ENCODE measurements at places on chromosomes 4 and X. TPM values are rescaled to one million over a fixed set of nuclear protein-coding genes. Genes with fewer than 3 reads are reported as not detected.

Gene RNF175
- total RNA-seq, result not detected

DNA sequence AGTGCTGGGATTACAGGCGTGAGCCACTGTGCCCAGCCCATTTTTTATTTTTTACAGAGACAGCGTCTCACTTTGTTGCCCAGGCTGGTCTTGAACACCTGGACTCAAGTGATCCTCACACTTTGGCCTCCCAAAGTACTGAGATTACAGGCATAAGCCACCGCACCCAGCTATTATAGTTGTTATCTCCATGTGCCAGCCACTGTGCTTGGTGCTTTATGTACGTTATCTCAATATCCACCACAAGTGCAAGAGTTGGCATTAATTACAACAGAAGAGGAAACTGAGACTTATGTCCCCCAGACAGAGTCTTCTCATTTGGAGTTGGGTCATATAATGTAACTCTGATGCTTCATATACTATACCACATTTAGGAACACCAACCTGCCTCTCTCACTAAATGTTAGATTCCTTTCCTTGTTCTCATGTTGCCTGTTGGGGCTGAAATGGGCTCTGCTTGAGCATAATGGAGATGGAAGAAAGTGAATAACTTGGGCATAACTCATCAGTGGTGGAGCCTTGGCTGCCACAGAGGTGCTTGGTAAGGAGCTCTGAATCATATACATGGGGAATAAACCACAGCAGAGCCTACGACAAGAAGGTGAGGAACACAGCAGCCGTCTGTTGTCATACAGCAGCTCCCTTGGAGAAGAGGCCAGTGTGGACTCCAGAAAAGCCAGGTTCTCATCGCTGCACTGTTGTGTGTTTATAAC lies 84.3 kb downstream of the SPRY1 start:
- DNase-seq, result no peak

Gene SLC6A14
- 0.55 TPM for total RNA-seq

- no peak for DNase-seq
Observed at GRCh38 chr4:120304801-120305200, 238.2 kb upstream of the MAD2L1 start.

Measured in transverse colon (tissue), 4 donors.